ENCODE measurements at places on chromosomes 7 and 10.
A peak's percentile ranks its signal among the peaks of the same experiment; 100 is the strongest.

GRCh38 chr10:95415621-95416031 is 124.8 kb upstream of the PDLIM1 start:
- DNase-seq, result no peak

DNA sequence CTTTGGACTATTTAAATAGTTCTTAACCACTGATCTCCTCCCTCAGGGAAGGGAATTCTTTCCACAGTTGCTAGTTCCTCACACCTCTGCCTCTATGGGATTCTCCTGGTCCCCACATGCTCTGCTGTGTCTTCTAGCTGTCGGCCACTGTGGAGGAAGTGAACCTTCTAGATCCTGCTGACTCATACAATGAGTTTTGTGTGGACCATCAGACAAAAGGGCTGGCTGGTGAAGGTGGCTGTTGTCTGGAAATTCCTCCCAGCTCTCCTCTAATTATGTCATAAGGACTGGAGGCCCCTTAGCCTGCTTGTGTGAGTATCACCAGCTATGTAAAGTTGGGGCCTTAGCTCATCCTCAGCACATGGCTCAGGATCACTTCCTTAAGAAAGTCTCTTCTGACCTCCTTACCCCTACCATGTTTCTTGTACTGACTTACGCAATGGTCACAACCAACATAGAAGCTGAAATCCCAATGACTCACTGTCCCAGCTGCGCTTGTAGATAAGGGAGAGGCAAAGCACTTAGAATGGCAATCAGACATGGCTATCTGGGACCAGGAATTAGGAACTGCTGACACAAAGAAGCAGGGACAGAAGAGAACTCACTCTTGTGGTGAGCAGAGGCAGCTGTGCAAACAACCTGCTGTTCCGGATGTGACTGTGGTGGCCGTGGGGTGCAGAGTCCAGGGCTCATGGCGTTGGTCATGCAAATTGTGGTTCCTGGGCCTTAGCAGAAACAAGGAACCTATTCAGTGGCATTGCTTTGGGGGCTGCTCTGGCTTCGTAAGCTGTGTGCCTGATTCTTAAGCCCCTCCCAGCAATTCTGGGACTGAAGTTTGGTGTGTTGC is 2.5 kb upstream of the MACC1 start:
- peak; percentile 99 for DNase-seq

- DNase-seq, result no peak
Measured at GRCh38 chr10:67612577-67613537, 83.1 kb downstream of the CTNNA3 start.

DNA sequence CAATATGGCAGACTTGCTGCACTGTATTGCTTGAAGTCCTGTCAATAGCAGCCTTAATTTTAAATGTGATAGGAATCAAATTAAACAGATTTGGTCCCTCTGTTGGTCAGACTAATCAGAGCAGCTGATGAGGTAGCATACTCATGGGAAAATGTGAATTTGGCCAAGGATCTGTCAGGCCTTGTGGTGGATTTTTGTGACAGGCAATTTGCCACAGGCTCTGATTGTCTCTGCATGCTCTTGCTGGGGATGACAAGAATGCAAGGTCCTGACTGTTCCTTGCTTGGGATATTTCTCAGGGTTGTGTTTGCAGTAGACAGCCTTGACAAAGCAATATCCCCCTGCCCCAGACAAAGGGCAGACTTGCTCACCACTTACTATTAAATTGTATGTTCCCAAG is 41.5 kb upstream of the GARS1 start:
- no peak for DNase-seq

- DNase-seq, result no peak
Measured at GRCh38 chr7:92282930-92283329, 37.2 kb downstream of the ANKIB1 start.

GRCh38 chr10:29414501-29414900 is 125.6 kb downstream of the LYZL1 start:
- no peak for DNase-seq

DNA sequence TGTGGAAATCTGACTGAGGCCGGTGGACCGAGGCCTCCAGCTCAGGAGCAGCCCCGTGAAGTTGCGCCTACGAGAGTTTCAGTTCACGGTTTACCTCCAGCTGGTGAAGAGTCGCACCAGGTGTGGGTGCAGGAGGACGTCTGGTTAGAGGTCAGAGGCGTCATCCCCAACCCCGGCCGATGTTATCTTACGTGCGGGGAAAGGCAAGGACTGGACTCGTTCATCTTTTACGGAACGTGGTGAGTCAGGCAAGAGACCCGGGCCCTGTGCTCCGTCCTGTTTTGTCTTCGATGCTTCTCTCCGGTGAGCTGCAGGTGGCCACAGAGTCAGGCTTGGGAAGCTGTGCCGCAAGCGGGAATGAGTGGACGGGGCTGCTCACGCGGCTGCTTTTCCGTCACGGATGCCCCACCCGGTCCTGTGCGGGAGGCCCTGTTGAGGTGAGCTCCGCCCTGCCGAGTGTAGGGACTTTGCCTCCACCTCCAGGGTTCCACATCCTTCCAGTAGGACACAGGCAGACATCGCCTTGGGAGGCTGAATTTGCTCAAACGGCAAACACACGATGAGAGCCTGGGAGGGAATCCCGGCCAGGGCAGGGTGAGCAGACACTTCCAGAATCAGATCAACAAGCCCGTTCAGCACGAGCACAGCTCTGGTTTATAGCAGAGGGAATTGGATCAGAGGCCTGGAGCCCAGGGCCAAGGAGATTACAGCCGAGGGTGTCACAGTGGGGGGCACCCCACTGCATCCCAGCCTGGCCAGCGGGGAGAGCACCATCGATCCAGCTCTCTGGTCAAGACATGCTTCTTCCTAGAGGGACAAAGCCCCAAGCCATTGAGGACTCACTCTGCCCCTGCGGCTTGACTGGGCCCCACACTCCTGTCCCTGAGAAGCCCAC is 50.1 kb upstream of the INPP5A start:
- no peak for DNase-seq

DNA sequence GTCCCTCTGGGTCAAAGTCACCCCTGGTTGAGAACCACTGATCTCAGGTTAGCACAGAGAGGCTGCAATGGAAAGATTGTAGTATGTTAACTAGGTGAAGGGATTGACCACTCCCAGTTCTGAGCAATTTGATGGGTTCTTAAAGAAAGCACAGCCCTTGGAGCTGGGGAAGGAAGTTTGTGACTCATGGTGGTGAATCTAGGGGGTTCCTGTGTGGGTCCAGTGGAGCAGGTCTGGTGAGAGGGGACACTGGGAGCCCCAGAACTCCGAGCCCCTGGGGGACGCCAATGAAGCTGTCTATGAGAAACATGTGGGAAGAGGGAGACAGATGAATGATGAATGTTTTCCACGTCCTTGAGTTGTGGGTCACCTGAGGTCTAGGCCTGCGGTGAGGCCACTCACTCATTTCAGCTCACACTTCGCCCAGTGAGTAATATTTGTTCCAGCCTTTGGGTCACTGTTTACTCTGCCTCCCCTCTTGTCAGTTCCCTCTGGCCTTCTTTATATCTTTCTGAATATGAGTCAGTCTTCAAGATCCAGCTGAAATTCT is 341.9 kb downstream of the LRMDA start:
- DNase-seq, result peak; percentile 22

GRCh38 chr10:43204943-43205671 is 61.8 kb downstream of the RASGEF1A start:
- peak; percentile 61 for DNase-seq

GRCh38 chr10:11141571-11142091 is 124.0 kb downstream of the CELF2 start:
- no peak for DNase-seq

DNA sequence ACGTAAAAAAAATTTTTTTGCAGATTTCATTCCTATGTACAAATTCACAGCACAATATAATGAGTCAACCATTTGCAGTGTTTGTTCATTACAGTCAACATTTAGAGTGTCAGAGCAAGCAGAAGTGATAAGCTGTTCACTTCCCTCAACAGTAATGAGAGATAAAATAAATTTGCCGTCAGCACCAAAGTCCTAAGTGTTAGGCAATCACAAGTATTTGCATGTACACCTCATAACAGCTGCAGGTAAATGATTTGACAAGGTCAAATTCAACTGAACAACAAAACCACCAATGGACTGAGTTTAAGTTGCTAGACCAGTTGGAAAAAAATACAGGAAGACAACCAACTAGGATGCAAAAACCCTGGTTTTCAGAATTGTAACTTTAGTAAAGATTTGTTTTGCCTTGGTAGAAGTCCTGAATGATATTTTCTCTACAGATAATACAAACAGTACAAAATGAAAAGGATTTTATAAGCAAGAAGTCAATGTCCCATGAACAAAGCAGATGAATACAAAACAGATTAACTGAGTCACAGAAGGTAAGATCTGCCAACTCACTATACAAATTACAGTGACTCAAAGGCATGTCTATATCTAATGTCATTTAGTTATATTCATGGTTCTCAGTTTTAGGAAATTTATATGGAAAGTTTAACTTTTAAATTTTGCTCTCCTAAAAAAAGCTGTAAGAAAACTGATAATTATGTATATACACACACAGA is 10.4 kb downstream of the RAPGEF5 start:
- DNase-seq, result no peak

DNA sequence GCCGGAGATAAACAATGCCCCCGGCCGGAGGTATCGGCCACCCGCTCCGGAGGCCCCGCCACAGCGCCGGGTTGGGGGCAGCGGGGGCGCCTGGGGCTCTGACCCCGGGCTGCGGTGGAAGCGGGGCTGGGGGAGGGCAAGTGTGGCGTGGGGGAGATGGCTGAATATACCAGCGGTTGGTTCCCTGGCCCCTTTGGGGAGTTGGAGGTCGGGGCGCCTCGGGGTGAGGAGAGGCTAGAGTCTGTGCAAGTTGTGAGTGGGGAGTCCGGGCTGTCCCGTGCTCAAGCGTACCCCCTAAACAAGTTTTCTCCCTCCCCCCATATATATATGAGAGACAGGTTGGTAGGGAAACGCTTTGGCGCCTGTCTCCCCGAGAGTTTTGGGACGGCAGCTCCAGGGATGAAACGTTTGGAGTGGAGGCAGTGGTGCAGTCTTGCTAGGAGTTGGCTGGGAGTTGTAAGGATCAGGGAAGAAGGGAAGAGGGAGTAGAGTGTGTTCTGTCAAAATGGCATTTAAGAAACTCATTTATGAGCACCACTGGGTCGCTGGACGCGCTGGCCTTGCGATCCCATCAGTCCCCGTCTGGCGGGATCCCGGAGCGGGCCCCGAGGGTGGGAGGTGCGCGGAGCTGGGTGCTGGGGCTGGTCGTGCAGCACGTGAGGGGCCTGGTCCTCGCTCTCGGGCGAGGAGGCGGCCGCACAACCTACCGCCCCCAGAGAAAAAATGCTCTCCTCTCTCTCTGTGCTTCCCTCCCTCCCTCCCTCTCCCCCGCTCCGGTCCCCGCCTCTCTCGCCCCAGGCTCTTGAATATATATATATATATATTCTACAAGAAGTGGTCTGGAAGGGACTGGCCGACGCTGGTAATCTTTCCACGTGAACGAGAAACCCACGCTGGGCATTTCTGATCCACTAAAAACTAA is 1.1 kb downstream of the TET1 start:
- no peak for DNase-seq

- DNase-seq, result no peak
Measured at GRCh38 chr7:20132585-20132984, 84.6 kb downstream of the MACC1 start.

DNA sequence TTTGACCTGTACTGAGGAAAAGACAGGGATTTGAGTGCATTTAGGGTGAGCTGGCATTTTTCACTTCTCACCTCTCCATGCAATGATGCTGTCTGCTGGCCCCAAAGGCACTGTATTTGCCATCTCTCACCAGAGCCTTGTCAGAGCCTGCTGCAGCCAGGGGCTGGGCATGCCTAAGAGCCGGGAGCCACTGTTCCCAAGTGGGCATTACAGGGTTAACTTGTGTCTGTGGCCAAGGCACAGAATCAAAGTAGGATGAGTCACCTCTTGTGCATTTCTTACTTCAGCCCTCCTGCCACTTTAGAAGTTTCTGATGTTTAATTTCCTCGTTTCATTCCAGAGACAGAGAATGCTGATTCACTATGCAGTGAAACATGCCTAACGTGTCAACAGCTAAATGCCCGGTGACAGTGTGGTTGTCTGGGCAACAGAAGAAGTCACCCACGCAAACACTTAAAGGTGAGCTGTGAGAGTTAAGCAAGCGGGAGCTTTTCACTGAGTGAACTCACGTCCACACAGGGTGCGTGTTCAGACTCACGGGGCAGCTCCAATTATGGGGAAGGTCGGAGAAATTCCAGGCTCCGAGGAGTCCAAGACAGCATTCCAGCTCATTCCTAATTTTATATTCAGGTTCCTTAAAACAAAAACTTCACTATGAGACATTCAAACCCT is 57.1 kb upstream of the IGFBP3 start:
- DNase-seq, result no peak
